BJ (cell line): ENCODE measurements at places on chromosomes 5 and 9.

DNA sequence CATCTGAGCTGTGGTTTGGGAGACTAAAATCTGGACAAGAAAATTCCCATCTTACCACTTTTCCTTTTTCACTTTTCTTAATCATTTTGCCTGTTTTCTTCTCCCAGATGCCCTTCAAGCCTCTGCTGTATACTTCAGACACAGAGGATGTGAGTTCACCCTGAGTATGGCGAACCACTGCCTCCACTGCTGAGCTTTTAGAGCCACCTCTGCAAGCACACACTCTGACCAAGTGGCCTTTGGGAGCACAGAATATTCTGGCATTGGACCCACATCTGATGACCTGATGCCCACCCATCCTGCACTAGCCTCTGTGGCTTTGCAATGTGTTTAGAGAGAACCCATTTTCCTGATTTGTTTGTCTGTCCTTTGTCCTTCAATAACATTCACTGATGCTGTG is 32.5 kb downstream of the TERT start:
- no peak for DNase-seq

- DNase-seq: peak; percentile 13
These were observed at the start of gene LIFR for GRCh38 chr5:38556599-38557307. TSS of gene LIFR (minus strand) at chr5:38556646. CDS start at chr5:38530647, 25,999 bp downstream.

DNA sequence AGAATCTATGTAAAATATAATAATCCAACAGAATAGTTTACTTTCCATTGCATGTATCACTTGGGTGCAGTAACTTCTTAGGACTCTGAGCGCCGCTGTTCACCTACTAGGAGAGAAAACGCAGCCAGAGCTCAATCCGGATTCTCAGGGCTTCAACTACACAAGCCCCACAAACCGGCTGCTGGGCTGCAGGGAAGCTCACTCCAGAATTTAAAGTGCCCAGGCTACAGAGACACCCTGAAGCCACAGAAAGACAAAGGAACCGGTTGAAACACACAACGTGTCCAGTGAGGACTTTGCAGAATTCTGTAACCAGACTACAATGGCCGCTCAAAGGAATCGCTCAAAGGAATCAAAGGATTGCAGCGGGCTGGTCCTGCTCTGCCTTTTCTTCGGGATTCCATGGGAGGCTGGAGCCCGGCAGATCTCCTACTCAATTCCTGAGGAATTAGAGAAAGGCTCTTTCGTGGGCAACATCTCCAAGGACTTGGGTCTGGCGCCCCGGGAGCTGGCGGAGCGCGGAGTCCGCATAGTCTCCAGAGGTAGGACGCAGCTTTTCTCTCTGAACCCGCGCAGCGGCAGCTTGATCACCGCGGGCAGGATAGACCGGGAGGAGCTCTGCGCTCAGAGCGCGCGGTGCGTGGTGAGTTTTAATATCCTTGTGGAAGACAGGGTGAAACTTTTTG is at the start of gene PCDHGA10:
TSS of gene PCDHGA10 (plus strand) at position 134 of the 686 bp plus-strand sequence. CDS start at position 323, 189 bp downstream.
- DNase-seq: no peak

- no peak for DNase-seq
These were observed 129.9 kb downstream of the TLE4 start for GRCh38 chr9:79701651-79702050.

- DNase-seq: no peak
These were observed 2.0 kb downstream of the NMUR2 start for GRCh38 chr5:152403046-152403445.

DNA sequence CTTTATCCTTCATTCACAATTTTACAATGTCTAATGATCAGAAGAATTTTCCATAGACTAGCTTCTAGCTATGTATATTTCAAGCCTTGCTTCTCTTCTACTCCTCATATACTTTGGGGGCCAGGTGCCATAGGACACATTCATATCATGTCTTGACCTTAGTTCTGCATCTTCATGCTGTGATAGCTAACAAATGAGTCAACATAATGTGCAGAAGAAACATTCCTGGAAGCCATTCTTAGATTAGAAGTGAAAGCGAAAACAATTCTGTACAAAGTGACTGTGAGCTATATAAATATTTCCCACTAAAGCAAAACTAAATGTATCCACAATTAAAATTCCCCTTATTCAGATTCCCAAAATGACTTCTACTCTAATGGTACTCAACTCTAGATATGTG is 320.2 kb upstream of the NREP start:
- DNase-seq: no peak

- DNase-seq: no peak
These were observed 13.7 kb downstream of the STK32A start for GRCh38 chr5:147248561-147248960.

- no peak for DNase-seq
These were observed 53.5 kb downstream of the RGS3 start for GRCh38 chr9:113516840-113517577.

DNA sequence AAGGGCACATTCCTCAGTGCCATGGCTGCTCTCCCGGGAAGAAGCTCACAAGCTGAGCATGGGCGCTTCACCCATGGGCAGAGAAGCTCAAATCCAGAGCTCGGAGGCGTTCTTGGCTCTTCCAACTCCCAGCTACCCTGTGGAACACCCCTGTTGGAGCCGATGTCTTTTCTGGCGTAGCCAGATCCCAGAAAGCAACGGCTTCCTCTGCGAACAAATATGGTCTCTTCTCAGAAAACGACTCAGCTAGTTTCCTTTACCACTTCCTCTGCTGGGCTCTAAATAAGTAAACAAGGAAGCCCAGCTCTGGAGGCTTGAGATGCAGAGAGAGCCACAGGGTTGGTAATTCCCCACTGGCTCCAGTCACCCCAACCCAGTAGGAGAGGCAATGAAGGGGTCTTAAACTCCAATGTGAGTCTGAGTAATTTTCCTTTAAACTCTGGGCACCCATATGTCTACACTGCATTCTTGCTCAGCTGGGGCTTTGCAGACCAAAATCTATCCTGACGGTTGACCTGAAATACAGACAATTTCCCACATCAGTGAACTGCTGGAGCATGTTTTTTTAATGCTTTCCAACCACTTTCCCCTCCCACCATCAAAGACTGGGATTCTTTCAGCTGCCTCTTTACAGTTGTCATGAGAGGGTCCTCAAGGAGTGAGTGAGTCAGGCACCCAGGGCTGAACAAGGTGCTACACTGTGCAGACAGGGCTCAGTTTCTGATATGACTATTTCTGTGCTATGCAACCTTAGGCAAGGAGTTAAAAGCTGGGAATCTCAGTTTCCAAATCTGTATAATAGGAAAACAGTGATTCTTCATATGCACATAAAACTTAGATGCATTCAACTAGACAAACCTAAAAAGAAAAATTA is at the start of gene LCP2:
TSS of gene LCP2 (minus strand) at position 189 of the 874 bp plus-strand sequence. CDS start at position 23, 166 bp downstream.
- no peak for DNase-seq

- no peak for DNase-seq
These were observed 101.3 kb downstream of the FBXL7 start for GRCh38 chr5:15601274-15601673.

DNA sequence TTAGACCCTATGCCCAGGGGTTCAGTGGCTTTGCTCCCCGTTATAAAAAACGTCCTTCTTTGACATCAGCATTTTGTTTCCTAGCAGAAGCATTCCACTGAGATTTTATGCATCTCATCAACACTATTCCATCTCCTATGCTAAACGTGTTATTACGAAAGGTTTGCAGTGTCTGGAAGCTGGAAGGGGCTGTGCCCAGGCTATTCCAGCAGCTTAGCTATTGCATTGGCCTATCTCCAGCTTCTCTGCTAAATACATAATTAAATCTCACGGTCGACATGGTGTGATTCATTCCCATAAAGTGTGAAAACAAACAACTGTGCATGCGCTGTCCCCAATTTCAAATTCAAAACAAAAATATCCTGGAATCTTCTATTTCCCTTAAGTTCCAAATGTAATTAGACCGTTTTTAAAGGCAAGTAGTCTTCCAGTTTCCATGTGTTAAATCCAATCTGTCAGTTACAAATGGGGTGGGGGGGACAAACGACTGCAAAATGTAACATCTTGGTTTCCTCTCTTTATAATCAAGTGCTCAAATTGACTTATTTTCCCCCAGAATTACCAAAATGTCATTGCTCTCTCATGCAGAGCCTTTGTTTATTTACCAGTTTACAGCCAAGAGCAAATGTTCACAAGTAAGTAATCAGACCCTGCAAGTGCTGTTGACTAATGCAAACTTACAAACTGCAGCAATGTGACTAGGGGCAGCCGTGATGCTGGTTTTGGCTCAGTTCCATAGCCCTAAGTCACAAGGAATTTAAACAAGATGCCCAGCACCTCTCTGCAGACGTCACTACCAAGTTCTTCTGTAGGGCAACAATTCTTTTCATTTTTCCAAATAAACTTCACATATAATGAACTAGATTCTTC is 212.3 kb upstream of the RORB start:
- no peak for DNase-seq

DNA sequence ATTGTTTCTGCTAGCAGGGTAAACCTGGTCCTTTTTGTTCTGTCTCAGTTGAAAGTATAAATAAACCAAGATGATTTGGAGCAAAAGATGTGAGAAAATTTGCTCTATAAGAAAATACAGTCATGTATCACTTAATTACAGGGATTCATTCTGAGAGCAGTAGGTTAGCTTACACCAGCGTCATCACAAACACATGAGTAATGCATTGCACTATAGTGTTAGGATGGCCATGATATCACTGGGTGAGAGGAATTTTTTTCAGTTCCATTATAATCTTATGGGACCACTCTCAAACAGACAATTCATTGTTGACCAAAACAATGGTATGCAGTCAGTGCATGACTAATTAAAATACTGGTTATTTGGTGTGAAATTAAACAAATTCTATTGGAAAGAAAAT is 430.9 kb downstream of the CHSY3 start:
- no peak for DNase-seq

DNA sequence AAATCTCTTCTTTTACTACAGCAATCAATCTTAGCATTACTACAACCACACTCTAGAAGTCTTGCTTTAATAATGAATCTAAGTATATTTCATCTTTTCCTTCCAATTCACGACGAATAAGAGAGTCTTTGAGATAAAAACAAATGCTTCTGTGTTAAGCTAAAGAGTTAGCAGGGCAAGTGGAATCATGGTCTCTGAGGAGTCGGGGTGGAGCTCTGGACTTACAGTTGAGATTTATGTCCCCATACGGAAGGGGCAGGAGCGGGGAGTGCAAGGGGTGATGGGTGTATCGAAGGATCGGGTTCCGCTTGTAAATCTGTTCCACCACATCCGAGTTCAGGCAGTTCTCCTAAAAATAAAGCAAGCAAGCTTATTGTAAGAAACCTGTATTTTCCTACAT is 59.0 kb upstream of the RETREG1 start:
- no peak for DNase-seq

DNA sequence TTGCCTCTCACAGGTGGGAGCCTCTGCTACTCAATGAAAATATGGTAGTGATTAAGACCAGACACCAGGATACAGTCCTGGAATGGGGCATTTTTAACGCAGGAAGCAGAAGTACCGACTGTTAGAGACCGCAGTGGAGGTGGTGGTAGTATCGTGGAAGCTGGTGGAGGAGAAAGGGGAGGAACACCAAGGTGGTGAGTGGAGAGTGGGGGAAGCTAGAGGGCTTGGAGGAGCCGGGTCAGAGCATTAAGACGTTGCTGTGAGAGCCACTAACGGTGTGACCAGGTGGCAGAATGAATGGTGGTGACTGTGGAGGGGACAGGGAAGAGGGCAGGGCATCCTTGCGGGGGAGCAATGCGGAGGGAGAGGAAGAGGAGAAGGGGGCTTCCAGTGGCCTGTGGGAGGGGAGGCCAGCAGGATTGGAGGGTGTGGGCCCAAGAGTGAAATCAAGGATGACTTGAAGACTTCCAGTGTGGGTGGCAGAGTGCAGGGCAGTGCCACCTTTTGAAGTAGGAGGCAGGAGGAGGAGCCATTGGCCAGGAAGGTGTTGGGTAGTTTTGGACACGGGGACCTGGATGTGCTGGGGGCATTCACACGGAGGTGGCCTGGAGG is 1.6 kb upstream of the UBAC1 start:
- no peak for DNase-seq

GRCh38 chr5:40027400-40027799 is 602.6 kb upstream of the DAB2 start:
- no peak for DNase-seq

GRCh38 chr5:1405121-1405520 is 40.1 kb downstream of the SLC6A3 start:
- no peak for DNase-seq

GRCh38 chr5:174608631-174609097 is 115.7 kb upstream of the MSX2 start:
- no peak for DNase-seq

- no peak for DNase-seq
These were observed 13.1 kb downstream of the MIER3 start for GRCh38 chr5:56938858-56939257.

DNA sequence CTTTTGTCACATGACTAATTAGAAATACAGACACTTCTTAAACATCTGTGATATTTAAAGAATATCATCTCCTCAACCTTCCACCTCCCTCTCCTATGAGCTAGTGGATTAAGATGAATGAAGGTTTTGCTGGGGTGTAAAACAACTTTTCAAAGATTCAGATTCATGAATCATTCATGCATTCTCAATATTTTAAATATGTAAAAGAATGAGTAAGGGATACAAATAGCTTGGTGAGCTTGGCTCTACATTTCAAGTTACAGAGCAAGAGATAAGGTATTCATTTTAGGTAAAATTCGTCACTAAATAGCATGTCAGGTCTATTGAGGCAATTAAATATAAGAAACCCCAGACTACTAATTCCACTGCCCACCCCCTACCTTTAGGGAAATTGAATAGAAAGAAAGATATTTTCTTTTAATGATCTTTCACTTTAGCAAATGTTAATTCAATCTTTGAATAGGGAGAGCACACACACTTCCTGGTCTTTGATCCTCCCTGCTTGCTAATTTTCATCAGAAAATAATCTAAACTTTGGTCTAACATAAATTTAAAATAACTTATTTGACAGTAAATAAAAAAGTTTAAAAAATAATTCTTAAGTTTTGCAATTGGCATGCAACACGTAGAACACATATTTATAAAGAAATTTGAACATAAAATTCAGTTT is 486.9 kb upstream of the ITGA1 start:
- no peak for DNase-seq

DNA sequence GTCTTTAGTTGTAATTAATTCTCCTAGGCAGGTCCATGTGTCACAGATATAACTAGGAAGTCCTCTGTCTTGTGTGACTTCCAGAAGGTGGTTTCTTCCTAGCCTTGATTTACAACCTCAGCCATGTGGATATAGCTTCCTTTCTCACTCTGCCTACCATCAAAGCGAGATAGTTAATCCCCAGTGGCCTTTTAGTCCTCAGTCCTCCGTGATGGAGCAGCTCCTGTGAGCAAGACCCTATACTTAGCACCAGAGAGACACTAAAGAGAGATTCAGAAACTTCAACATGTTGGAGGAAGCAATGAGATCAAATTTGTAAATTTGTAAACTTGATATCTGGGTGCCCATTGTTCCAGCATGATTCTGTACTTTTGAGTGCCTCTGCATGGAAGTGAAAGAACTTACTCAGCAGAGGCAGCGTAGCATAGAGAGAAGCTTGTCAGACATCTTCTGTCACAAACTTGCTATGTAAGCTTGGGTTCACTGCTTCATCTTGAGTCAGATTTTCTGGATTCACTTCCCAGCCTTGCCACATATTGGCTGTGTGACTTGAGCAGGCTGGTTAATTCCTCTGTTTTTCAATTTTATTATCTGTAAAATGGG is 170.2 kb upstream of the NR3C1 start:
- DNase-seq: no peak

- no peak for DNase-seq
These were observed 105.5 kb upstream of the CPLX2 start for GRCh38 chr5:175765858-175766257.

GRCh38 chr9:22481566-22481965 is 34.9 kb downstream of the DMRTA1 start:
- no peak for DNase-seq
